ENCODE measurements at places on chromosomes 4 and X.

DNA sequence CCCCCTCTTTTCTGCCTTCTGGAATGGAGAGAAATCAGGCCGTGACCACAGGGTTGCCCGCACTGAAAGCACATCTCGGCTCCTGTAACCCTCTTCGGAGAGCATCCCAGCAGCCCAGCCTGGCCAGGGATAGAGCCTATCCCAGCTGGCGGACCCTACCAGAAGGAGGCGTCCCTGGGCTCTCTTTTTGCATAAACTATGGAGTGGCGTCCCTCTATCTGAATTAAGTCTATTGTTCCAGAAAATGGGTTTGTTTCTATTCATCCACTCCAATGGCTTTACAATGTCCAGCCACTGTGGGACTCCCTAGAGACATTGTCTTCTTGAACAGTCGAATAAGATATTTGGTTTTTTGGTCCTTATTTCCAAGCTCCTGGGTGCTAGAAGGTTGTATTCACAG is 689 bp upstream of the NHSL2 start:
- no peak for DNase-seq

DNA sequence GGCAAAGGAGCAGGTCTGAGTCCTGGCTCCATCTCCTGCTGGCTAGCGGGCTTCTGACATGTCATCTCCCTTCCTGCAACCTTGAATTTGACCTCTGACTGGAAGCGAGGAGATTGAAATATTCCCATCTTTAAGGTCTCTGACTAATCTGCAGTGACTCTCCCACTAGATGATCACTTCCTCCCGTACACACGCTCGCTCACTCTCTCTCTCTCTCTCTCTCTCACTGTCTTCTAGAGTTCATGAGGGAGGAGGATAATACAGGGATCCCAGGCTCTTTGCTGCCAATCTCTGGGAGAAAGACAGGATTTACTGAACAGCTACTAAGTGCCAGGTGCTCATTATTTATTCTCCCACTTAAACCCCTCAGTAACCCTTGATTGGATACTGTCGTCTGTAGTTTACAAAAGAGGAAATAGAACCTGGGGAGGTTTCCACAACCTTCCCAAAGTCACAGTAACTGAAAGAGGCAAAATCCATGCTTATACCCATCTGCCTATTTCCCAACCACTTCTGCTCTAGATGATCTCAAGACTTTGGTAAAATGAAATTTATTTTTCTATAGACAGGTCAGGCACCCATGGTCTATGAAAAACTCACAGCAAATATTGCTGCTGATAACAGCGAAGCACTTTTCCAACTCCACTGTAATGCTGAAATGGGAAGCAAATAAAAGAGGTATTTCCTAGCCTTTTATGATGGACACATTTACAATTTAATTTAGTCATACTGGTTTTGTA is 193.5 kb upstream of the C1QTNF7 start:
- DNase-seq = no peak

DNA sequence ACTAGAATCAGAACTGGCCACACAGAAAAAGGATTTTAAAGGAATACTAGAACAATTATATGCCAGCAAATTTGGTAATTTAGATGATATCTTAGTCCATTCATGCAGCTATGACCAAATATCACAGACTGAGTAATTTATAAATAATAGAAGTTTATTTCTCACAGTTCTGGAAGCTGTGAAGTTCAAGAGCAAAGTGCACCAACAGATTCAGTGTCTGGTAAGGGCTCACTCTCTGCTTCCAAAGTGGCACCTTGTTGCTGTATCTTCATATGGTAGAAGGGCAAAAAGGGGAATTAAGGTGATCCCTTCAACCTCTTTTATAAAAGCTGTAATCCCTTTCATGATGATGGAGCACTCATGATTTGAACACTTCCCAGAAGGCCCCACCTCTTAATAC is 20.3 kb downstream of the TNIP2 start:
- DNase-seq = no peak

- no peak for DNase-seq
Measured at GRCh38 chr4:152220201-152220666, 315.7 kb downstream of the FBXW7 start.

GRCh38 chr4:2925496-2925895 is 37.7 kb downstream of the NOP14 start:
- DNase-seq = no peak

DNA sequence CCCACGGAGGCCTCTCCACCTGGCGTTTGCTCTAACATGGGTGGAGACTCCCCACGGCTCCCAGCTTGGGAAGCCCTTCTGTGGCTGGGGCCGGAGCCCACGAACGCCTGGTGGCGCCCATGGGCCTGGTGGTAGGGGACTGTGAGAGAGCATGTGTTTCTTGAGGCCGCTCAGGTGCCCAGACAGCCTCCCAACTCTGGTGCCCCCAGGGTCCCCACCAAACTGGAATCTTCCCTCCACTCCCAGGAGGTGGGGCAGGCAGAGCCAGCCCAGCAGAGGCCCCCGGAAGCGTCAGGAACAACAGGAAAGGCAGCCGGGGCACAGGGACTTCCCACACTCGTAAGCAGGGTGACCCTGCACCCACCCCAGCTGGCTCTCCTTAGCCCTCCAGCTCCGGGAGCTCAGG is 33.3 kb upstream of the FGFR3 start:
- no peak for DNase-seq

- DNase-seq = no peak
Measured at GRCh38 chr4:8639777-8640720, 47.5 kb downstream of the CPZ start.

DNA sequence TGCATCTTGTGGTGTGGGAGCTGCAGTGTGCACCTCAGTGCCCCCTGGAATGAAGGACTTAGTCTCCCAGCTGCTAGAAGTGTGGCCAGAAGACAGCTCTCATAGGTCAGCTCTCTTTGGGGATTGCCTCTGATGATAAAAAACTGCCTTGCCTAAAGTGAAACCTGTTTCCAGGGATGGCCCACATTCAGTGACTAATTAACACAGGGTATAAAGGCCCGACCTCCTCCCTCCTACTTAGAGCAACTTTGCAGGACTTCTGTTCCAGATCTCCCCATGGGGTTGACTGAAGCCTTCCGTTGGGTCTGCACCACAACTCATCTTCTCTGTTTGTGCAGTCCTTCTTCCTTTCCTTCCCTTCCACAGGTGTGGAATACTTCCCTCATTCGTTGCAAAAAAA is 53.2 kb downstream of the SPINK2 start:
- no peak for DNase-seq

- DNase-seq = no peak
Measured at GRCh38 chr4:180160195-180160983, 2082.8 kb upstream of the TENM3 start.

- DNase-seq = no peak
Measured at GRCh38 chr4:74018771-74019170, 19.7 kb downstream of the CXCL3 start.

DNA sequence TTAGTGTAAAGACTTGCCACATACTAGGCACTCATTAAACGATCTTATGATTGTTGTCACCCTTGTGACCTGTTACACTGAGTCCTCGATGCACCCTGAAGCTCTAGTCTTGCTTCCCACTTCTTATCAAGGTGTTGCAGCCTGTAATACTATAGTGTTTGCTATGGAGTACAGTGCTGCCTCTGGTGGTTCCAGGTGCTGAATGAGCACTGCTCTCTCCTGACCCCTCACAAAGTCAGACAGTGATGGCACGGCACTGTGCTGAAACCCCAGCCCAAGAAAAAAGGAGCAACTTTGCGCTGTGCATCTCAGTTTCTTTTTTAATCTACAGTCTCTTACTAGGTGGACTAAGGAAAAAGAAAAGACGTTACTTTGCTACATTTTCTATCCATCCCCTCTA is 106.3 kb downstream of the GC start:
- DNase-seq = no peak

DNA sequence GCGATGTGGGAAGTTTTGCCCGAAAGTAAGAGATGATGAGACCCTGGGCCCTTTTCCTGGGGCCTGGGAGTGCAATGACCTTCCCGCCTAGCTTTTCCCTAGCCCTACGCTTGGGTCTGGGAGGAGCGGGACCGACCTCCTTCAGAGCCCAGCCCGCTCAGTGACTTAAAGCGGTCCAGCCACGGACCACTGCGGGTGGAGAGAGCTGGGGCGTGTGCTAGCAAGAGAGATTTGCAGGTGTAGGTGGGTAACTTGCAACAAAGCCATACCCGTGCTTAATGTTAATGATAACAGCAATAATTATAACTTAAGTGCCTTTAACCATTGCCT is 503 bp upstream of the PDE5A start:
- DNase-seq = no peak

- peak; percentile 73 for DNase-seq
Measured at GRCh38 chr4:2792711-2793585, at the start of gene SH3BP2. TSS of gene SH3BP2 (plus strand) at chr4:2793085. CDS start at chr4:2820618, 27,533 bp downstream.

DNA sequence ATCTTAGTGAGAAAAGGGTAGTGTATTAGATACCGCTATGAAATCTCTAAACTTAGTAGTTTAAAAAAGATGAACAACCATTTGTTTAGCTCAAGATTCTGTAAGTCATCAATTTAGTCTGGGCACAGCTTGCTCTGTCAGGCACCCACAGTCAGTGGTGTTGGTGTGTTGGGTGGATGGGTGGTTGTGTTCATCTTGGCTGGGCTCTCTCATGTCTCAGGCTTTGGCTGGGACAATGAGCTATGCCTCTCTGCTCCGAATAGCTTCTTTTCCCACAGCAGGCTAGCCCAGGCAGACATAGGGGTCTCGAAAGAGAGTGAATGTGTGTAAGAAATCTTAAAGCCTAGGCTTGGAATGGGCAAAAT is 127.0 kb upstream of the GATB start:
- DNase-seq = no peak

DNA sequence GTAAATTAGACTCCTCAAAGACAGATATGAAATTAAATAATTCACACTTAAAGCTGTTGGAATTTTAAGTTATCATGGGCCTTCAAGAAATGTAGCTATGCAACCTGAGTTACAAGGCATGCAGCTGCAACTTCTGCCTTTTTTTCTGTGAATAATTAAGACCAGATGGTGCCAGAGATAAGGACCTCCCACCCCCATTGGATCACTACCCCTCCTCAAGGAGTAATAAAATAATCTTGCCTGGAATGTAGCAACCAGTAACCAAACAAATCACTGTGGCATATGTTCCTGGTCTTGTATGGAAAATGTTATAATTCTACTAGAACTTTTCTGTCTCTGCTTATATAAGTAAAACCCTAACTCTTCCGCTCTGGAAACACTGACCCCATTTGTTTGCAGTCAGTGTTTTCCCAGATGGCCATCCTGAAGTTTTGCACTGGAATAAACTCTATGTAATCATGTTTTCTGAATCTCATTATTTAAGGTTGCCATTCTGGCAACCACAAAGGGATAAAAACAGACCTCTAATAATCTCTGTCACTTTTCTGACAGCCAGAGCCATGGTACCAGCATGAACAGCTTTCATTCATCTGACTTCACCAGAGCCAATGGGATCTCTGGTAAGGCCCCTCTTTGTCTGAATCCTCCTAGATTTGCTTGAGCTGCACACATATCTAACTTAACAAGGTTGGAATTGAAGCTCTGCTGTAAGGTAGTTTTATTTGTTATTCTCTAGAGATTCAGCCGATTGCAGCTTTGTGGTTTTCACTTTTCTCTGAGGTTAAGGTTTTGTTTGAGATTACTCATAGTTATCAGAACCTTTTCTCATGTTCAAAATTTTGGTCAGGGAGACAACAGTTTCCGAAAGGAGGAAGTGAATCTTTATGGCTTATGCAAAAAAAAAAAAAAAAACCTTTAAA is 274.6 kb downstream of the NAF1 start:
- no peak for DNase-seq

DNA sequence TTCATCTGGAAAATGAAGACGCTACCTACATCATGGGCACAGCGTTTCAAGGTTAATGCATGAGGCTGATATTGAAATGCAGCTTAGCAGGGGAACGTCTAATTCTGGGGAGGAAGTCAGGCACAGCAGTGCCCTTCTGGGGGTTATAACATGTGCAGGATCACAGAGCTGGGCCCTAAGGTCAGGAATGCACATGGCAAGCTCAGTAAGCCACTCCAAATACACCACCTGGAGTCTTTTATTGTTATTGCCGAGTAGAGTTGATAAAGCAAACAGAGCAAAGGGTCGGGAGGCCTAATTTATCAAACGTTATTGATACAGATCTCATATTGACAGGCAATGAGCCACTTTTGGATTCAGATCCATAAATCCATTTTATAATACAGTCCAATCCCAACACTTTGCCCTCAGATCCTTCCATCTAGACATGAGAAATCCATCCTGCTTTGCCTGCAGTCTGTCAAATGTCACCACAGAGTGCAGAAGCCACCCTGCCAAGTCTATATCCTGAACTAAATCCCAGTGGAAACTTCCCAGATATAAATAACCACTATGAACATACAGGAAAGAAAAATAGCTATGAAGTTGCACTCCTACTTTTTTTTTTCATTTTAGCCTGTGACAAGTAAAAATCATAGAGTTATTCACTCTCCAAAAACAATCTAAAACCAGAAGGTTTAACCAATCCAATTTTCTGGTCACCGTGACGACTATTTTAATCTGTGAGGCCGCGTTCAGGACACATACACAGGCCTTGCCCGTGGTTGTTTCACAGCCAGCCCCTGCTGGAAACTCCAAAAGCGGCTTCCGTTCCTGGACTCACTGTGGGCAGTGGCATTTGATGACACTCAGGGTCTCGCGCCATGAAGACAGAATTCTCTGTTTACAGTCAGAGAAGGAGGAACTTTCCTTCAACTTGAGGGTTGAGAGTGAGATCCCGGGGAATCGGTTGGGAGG is 335.4 kb downstream of the DHX15 start:
- no peak for DNase-seq

- DNase-seq = no peak
Measured at GRCh38 chr4:38290366-38290765, 330.2 kb downstream of the PTTG2 start.

DNA sequence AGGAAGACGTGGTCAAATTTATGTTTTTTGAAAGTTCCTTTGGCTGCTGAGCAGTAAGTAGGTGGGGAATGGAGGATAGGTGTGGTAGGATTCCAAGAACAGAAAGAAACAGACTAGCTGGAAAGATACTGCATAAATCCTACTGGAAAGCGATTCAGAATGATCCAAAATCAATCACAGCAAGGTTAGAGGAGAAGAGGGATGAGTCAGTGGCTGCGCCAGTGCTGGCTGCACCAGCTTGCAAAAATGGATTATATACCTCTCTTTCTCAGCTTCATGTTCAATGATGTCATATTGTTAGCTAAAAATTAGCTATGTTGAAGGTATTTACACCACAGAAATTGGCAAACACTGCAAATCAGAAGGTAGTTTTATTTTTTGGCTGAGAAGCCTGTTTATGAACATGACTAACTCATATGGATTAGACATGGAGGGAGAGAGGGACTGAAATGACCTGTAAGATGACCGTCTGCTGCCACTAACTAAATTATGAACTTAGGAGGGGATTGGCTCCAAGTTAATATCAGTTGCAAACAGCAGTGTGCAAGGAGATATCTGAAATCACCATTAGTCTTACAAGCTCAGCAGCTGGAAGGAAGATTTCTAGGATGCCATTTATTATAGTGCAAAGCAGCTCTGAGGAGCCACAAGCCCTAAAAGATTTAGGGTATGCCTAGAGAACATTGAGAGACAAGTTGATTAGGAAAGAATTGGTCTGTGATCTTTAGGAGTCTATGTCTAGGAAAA is 405.3 kb downstream of the MID1IP1 start:
- DNase-seq = no peak

DNA sequence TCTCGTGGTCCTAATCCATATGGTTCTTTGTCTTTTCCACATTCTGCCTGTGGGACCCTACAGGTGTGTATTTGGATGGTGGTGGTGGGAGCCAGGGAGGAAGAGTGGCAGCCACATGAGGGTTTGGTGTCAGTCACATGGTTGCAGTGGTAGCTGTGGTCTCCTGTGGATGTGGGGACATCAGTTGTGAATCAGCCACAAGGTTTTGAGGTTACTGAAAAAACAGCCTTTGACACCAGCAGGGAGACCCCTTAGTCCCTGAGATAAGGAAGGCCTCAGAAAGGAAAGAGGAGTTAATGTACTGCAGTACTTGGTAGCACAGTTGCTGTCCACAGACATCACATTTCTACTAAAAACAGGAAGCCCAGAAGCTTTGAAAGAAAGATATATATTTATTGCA is 15.8 kb upstream of the GAGE10 start:
- no peak for DNase-seq
